ENCODE measurements at places on chromosomes 12 and 14. TPM values are rescaled to one million over a fixed set of nuclear protein-coding genes. Genes with fewer than 3 reads are reported as not detected.

GRCh38 chr12:126591533-126591932 is 1526.3 kb downstream of the AACS start:
- peaks cover 5% of the 10 kb centered on the region for H3K4me1 ChIP-seq
- no peaks in the 10 kb centered on the region for H3K36me3 ChIP-seq
- DNase-seq = no peak
- H3K4me3 ChIP-seq = no peak overlapping the region
- H3K27ac ChIP-seq = no peak overlapping the region

DNA sequence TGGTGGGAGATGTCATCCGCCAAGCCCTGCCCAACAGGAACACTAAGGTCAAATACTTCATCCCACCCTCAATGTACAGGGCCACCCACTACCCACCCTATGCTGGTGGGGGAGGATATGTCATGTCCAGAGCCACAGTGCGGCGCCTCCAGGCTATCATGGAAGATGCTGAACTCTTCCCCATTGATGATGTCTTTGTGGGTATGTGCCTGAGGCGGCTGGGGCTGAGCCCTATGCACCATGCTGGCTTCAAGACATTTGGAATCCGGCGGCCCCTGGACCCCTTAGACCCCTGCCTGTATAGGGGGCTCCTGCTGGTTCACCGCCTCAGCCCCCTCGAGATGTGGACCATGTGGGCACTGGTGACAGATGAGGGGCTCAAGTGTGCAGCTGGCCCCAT is 3.5 kb downstream of the B3GNT4 start:
- H3K36me3 ChIP-seq = peaks cover 25% of the 10 kb centered on the region
- peaks cover 16% of the 10 kb centered on the region for H3K27me3 ChIP-seq
- H3K27ac ChIP-seq = no peak overlapping the region
- no peak for DNase-seq
- peaks cover 14% of the 10 kb centered on the region for H3K4me1 ChIP-seq

The DNM1L gene
- total RNA-seq = 56.9 TPM

The HECTD4 gene
- 18.2 TPM for total RNA-seq

The TEX22 gene
- total RNA-seq = 2.2 TPM

GRCh38 chr12:119528241-119528640 is 65.3 kb upstream of the TMEM233 start:
- H3K4me1 ChIP-seq = no peaks in the 10 kb centered on the region
- no peak overlapping the region for H3K4me3 ChIP-seq
- no peak overlapping the region for H3K27ac ChIP-seq
- no peak for DNase-seq
- no peaks in the 10 kb centered on the region for H3K36me3 ChIP-seq

DNA sequence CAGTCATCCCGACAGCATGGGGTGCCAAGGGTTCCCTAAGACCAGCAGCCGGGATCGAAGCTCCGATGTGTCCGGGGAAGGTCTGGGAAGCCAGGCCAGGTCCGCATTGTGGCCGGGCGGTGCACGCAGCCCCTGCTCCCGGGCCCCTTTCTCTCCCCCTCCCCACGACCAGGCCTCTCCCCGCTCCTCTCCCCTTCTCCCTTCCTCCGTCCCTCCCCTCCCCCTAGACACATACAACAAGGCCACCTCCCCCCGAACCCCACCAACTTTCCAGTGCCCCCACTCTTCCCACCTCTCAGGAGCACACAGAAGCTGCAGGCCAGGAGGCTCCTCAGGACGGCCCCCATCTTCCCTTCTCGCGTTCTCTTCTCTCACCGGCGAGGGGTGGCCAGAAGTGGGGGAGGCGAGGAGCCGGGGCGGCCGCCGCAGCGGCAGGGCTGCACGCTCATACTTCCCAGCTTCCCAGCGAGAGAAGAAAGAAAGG is 413 bp downstream of the LRP6 start:
- no peak overlapping the region for H3K27ac ChIP-seq
- peaks cover 29% of the 10 kb centered on the region for H3K27me3 ChIP-seq
- no peaks in the 10 kb centered on the region for H3K36me3 ChIP-seq
- DNase-seq = no peak
- H3K4me1 ChIP-seq = peaks cover 15% of the 10 kb centered on the region

The POTEG gene
- not detected for total RNA-seq

DNA sequence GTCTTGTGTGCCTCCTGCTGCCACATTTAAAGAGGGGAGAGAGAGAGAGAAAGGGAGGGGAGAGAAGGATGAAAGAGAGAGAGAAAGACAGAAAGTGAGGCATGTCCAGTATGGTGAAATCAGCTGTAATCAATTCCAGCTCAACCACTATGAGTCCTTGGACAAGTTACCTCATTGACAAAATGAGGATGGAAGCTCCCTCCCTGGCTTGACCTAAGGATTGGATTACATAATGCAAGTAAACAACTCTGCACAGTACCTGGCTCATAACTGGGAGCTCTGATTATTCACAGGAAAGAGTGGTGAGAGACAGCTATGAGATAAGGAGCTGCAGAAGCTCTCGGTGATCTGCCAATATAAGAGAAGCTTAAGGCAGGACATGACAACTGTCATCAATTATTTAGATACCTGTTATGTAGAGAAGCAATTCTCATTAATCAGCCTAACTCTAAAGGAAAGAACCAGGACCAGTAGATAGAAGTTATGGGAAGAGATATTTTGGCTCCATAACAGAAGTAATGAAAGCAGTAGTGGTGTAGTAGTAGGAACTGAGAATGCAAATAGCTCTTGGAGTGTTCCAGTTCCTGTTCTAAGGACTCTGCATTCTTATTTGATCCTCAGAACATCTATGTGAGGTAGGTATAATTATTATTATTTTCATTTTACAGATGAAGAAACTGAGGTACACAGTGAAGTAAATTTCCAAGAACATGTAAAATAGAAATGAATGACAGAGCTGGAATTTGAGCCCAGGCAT is 791.6 kb downstream of the DIO2 start:
- no peak overlapping the region for H3K27ac ChIP-seq
- no peaks in the 10 kb centered on the region for H3K27me3 ChIP-seq
- no peaks in the 10 kb centered on the region for H3K4me1 ChIP-seq
- no peak for DNase-seq
- no peak overlapping the region for H3K4me3 ChIP-seq

The ISM2 gene
- 0.74 TPM for total RNA-seq

The ACSS3 gene
- not detected for total RNA-seq

GRCh38 chr12:65960820-65961189 is 136.5 kb downstream of the HMGA2 start:
- peaks cover 25% of the 10 kb centered on the region for H3K27me3 ChIP-seq
- H3K27ac ChIP-seq = no peak overlapping the region
- H3K36me3 ChIP-seq = no peaks in the 10 kb centered on the region

DNA sequence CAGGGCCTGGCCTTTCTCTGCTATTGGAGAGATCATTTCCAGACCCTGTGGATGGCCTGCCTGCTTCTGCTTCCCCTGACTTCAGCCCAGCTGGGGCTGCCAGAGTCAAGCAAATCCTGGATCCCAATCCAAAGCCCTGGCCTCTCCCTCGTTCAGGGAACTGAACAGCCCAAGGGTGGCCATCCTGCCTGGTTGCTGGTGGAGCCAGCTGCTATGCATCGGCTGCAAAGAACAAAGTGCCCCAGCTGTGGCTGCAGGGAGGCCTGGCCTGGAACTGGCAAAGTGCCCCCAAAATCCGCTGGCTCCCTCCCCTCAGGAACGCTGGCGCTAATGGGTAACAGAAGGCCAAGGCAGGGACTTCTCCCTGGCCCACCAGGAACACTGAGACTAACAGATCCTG is 56.4 kb downstream of the LRRC74A start:
- DNase-seq = no peak
- H3K4me1 ChIP-seq = peaks cover 8% of the 10 kb centered on the region
- no peak overlapping the region for H3K27ac ChIP-seq
- H3K4me3 ChIP-seq = no peak overlapping the region
- no peaks in the 10 kb centered on the region for H3K36me3 ChIP-seq

- H3K27me3 ChIP-seq = no peaks in the 10 kb centered on the region
- no peak overlapping the region for H3K4me3 ChIP-seq
- H3K4me1 ChIP-seq = no peaks in the 10 kb centered on the region
- DNase-seq = no peak
- H3K36me3 ChIP-seq = no peaks in the 10 kb centered on the region
- no peak overlapping the region for H3K27ac ChIP-seq
Observed at GRCh38 chr14:22438742-22439141, 150.3 kb downstream of the DAD1 start.

The WNT1 gene
- total RNA-seq = not detected
